Nucleus accumbens (tissue), 56 donors: ENCODE measurements at places on chromosomes 7 and 10.

DNA sequence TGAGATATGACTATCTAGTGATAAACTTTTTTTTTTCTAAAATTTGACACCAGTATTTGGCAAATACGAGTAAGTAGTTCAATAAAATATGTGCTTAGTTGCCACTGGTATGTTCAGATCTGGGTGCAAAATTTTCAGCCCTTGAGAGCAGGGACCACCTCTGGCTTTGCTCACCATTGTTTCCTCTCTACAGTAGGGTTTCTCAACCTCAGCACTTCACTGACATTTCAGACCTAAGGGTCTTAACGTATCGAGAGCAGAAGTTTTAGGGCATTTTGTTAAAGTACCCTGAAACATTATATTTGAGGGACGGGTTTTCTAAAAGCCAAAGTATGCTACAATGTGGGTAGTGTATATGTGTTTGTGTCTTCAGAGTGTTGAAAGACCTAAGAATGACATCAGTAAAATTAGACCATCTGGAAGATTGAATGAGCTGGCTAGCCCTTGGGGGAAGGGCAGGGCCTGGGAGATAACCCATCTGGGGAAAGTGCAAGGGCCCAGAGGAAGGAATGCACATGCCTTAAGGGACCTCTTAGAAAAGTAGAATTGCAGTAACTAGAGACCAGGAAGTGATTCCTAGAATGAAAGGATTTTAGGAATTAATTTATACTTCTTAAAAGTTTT lies 11.8 kb downstream of the BZW2 start:
- DNase-seq = no peak

- no peak for DNase-seq
These were observed 7.0 kb downstream of the GPRIN2 start for GRCh38 chr10:46549171-46550075.

GRCh38 chr10:13018171-13018570 lies 16.7 kb upstream of the CCDC3 start:
- DNase-seq = no peak

- DNase-seq = no peak
These were observed 96.1 kb upstream of the MKLN1 start for GRCh38 chr7:131231381-131232220.
